Breast epithelium (tissue), 4 donors: ENCODE measurements at places on chromosomes 1 and 21. TPM values are rescaled to one million over a fixed set of nuclear protein-coding genes. Genes with fewer than 3 reads are reported as not detected.

- DNase-seq = no peak
Observed at GRCh38 chr1:84426376-84426775, 28.1 kb downstream of the DNASE2B start.

GRCh38 chr1:237012788-237013383 is 8.6 kb upstream of the MT1HL1 start:
- DNase-seq = no peak

DNA sequence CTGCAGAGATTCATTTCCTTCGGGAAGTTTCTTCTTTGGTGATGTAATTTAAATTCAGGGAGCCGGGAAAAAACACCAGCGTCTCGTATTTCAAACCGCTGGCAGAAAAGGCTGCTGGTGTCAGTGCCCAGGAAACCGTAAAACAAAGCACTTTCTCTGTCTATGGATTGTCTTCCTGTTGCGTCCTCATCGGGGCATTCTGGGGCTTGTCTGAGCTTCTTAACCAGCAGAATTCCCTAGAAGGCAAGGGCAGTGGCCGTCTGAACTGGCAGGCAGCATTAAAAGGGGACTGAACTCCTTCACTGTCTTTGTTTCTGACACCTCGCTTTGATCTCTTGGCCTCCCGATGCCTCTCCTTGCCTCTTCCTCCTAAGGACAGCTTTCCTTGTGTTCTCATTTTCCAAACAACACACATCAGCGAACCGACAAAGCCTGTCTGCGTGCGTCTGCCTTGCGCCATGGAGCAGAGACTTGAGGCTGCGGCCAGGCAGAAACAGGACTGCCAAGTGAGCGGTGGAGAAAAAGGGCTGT is 391.6 kb upstream of the VAMP3 start:
- peak; percentile 68 for DNase-seq

DNA sequence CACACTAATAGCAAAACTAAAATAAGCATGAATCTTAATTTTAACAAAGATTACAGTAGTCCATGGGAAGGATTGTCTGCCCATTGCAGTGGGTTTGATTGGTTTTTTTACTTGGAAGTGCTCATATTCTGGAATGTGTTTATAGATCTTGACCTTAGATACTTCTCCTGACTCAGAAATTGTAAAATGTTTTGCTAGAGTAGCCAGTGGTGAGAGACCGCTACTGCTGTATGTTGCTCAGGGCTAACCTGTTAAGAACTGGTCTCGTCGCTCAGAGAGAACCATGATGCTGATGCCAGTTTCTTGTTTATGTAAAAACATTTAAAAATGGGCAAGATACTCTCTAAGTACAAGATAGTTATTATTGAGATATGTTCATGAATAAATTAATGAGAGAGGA is 99.9 kb downstream of the ROR1 start:
- no peak for DNase-seq

DNA sequence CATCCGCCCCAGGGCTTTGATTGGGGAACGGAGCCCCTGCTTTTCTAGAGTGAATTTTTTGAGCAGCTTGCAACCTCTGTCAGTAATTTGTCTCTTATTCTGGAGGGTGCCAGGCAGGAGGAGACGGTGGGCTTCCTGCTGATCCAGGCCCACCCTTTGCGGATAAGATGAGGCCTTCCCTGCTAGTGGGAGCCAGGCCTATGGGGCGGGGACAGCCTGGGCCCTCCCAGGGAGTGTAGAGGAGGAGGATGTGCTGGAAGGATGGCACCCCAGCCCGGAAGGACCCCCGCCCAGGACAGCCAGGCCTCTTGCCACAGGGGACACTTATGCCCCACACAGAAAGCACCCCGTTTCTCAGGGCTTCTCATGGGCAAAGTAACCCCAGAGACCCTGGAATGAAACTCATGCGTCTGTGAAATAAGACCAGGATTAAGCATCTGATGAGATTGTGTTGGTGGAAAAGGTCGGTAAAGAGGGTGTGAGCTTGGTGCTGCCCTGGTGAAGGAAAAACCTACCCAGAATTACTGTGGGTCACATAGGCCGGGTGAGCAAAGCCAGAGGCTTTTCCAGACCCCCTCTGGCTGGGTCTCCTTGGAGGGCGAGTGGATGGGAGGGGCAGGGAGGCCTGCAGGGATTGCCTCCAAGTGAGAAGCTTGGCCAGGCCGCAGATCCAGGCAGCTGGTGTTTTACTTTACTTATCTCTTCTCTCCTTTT is 118.7 kb downstream of the SIK1 start:
- DNase-seq = no peak

GRCh38 chr1:186595969-186596368 is 84.3 kb downstream of the PTGS2 start:
- no peak for DNase-seq

GRCh38 chr1:3255680-3256079 is 186.7 kb downstream of the PRDM16 start:
- no peak for DNase-seq

- DNase-seq = no peak
Observed at GRCh38 chr1:221182791-221183533, 303.7 kb downstream of the HLX start.

GRCh38 chr1:189496768-189497167 is 980.9 kb downstream of the BRINP3 start:
- no peak for DNase-seq

DNA sequence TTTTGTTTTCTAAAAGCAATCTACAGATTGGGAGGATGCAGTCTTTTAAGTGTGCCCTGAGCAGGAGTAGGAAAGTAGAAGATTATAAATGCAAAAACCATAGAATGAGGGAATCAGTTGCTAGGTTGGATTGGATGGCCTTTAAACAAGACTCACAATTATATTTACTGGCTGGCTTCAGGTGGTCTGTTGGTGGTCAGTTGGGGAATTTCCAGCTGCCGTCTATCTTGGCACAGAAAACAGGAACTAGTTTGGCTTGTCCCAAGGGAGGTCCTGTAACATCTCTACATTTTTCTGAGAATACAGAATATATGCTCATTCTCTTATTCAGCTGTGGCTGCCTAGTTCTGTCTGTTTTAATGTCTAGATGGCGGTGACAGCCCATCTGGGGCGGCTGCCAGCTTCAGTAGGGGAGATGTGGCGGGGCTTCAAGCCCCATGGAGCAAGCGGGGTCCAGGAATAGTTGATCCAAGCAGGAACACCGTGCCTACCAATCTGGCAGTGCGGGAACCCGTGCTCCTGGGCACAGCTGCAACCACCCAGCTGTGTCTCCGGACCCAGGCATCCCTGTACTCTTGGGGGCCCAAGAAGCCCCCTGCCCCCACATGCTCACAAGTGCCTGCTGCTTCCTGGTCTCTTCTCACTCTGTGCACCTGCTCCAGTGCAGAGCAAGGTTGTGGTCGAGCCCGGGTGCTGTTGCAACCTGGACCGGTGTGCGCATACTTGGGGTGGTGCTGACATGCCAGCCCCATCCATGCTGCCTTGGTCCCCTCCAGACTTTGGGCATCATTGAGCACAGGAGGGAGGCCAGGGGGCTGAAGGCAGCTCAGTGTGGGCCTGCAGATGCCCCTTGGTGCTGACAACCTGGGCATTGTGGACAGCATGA is 1182.6 kb downstream of the AMY1C start:
- no peak for DNase-seq

DNA sequence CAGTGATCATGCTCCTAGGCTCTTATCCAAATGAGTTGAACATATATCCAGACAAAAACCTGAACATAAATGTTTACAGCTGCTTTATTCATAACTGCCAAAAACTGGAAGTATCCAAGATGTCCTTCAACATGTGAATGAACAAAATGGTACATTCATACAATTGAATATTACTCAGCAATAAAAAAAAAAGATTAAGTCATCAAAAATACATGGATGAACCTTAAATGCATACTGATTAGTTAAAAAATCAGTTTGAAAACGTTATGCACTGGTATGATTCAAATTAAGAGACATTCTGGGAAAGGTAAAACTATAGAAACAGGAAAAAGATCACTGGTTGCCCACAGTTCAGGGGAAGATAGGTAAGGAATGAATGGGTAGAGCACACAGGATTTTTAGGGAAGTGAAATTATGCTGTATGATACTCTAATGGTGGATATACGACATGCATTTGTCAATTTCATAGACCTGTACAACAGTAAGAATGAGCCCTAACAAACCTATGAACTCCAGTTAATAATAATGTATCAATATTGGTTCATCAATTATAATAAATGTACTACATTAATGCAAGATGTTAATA is 3.1 kb downstream of the LRRC40 start:
- no peak for DNase-seq

DNA sequence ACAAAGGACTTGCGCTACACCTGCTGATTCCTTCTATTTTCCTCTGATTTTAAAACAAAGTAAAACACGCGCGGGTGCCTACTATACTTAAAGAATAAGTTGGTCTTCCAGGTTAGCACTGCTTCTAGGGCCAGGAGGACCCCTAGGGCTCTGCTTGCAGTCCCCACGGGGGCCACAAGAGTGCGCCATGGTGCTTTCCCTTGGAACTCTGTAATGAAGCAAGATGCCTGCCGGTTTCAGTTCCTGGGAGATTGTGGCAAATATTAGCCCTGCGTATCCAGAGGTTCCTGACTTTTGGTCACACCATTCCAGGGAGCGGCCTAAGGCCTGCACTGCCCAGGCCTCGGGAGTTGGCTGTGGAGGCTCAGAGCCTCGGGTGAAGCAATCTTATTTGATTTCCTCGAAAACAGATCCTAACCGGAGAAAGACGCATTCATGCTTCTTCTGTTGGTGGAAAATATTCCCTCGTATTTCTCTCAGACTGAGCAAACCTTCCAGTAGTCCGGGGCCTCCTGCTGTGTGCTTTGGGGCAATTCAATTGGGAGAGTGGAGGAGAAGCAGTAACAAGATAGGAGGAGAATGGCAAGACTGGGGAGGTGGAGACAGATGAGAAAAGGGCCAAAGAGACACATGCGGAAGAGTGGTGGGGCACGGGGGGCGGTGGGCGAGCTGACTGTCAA is 25.3 kb downstream of the ADAM30 start:
- DNase-seq = peak; percentile 52

DNA sequence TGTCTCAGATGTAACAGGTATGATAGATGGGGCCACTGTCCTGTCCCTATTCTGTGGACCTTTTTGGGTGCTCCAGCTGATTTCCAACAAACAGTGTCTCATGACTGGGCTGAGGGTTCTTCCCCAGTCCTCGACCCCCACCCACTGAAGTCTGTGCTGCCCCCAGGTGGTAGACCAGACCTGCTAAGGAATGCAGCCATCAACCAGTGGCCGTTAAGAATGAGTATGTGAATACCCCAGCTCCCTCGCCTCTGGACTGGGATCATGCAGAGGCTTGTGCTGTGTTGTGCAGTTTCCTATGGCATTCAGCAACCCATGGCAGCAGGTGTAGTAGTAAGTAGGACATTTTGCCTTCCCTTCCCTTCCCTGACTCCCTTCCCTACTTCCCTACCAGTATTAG is 183.1 kb upstream of the KAZN start:
- DNase-seq = no peak

- DNase-seq = no peak
Observed at GRCh38 chr1:147852706-147853225, 49.8 kb upstream of the GJA8 start.

GRCh38 chr1:183993132-183993531 is 44.4 kb downstream of the COLGALT2 start:
- DNase-seq = no peak

- DNase-seq = peak; percentile 23
Observed at GRCh38 chr1:109873278-109874175, 37.1 kb upstream of the CSF1 start.

NFIA gene
- 54.9 TPM for total RNA-seq

THRAP3 gene
- total RNA-seq = 122 TPM

DEPDC1 gene
- not detected for total RNA-seq

- no peak for DNase-seq
Observed at GRCh38 chr1:38235705-38236104, 189.1 kb upstream of the POU3F1 start.

FALEC gene
- not detected for total RNA-seq

KPNA6 gene
- total RNA-seq = 53.1 TPM

GRCh38 chr1:19864570-19865160 is 17.5 kb upstream of the OTUD3 start:
- DNase-seq = no peak

GPR3 gene
- not detected for total RNA-seq

PTGER3 gene
- total RNA-seq = 52.1 TPM

- no peak for DNase-seq
Observed at GRCh38 chr1:100794748-100795645, 75.5 kb downstream of the VCAM1 start.

RHCE gene
- 0.32 TPM for total RNA-seq

GRCh38 chr1:5992814-5993555 is 760 bp upstream of the NPHP4 start:
- DNase-seq = no peak

GRCh38 chr1:32997381-32997891 is 32.8 kb upstream of the RNF19B start:
- no peak for DNase-seq

DNA sequence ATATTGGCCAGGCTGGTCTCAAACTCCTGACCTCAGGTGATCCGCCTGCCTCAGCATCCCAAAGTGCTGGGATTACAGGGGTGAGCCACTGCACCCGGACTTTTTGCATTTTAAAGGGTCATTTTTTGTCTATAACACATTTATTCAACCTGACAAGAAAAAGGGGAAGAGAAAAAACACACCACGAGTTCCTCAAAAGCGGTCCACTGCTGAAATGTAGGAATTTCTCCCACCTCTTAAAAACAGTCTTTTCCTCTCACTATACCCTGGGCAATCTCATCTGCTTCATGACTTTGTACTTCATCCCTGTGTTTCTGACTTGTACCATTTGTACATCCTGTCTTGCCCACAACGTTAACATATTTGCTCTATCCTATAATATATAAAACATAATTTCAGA is 413.3 kb upstream of the PTBP2 start:
- no peak for DNase-seq

TESK2 gene
- total RNA-seq = 6.2 TPM

DNA sequence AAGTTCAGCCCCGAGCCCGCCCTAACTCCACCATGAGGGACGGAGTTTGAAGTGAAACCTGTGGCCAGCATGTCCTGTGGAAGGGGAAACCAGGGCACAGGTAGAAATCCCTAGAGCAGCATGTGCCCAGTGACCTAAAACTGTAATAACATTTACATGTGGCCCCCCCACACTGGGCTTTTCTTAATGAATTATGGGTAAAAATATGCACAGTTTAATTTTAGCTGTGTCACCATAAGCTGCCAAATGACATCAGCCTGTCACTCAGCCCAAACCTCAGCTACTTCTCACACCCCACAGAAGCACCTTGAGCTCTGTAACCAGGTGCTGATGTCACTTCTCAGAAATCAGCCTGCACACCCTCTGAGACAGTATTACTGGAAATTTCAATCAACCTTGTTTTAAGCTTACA is 50.0 kb upstream of the SLC19A1 start:
- DNase-seq = no peak

PCAT6 gene
- not detected for total RNA-seq
